LoVo (cell line): ENCODE measurements at places on chromosomes 3 and 15.
A peak's percentile ranks its signal among the peaks of the same experiment; 100 is the strongest.

DNA sequence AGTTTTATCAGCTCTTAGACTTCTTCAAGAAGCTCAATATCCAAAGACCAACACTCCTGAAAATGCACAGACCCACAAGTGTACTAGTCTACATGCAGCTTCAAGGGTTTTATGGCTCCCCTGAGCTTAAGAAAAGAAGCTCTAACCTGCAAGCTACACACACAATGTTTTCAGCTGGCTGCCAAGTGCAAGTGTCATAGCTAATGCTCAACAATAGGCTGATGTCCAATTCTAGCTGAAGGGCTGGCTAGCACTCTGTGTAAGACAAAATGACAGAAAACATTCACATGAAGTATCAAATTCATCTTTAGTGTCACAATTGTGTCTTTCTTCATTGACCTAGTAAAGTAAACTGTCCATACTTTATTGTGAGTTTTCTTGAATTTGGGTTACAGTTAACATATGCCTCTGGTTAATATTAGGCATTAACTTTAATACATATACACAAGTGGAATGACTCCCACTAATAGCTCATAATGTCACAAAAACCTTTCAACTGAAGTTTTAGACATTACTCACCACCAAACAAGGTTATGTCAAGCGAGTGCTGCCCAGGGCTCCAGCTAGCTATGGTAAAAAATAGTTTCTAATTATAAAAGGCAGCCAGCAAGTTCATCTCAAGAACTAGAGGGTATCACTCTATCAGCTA, 15.1 kb downstream of the ABI3BP start:
- DNase-seq: no peak

- DNase-seq: no peak
These were observed 95.0 kb upstream of the ICE2 start for GRCh38 chr15:60573936-60574335.

GRCh38 chr3:172516318-172517214, 6.7 kb downstream of the TNFSF10 start:
- peak; percentile 59 for DNase-seq

- no peak for DNase-seq
These were observed 619.2 kb downstream of the DIPK2A start for GRCh38 chr3:144590854-144591253.

GRCh38 chr3:24804095-24804494, 309.4 kb upstream of the THRB start:
- no peak for DNase-seq

DNA sequence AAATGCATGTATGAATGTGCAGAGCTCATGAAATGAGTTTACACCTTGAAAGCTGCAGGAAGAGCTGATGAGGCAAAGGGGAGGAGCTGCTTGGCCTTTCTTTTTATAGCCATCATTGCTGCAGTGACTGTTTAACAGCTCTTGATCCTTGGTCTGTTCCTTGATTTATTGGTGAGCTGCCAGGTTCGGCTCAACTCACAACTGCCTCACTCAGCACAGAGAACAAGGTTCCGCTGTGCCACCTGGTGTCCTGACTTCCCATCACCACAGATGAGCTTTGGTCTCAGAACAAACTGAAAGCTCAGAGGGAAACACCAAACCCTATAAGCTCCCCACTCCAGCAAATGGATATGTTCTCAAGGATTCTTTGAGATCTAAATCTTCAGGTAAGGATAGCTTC, 626.1 kb downstream of the MAGI1 start:
- DNase-seq: peak; percentile 1

DNA sequence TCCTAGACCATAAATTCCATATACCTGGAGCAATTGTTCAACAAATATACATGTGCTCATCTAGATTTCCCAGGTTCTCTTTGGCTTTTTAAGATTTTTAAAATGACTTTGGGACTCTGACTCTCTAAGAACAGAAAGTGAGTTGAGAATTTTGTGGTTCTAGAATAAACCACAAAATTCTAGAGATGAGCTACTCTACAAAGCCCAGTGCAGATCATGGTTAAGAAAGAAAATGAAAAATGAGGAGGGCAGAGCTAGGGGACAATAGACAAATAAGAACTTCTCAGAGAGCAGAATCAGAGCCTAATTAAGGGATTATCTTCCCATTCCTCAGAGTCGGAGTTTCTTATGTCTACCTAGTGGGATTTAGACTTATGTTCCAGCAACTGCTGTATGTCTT, 694.7 kb downstream of the ZNF385D start:
- no peak for DNase-seq

DNA sequence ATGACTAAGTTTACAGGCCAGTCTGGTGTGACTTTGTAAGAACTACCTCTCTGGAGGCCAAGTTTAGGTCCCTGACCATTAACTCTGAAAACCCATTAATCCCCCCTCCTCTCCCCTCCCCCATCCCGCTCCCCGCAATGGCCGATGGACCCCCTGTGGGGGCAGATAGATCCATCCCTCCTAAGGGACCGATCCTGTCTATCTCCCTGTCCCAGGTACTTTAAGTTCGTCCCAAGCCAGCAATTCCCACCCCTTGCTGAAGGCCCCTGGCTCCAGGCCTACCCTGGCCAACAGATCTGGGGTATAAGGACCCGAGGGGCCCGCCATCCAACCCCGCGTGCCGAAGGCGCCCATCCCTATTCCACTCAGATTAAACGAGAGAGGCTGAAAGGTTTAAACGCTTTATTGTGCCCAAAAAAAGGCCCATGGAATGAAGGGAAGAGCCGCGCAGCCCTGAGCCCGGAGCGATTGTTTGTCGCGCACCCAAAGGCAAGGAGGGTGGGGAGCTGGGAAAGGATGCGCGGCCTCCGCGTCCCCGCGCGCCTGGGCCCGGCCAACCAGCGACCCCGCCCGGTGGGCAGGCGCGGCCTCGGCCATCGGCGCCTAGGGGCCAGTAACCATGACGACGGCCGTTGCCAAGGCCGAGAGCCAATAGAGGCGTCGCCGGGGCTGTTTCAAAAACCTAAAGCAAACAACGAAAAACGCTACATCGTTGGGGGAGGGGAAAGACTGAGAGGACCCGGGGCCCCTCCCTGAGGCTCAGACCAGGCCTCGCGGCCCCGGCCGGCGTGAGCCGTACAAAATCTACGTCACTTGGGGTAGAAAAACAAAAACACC, 35.9 kb downstream of the HMCES start:
- peak; percentile 15 for DNase-seq

- no peak for DNase-seq
These were observed 173.0 kb upstream of the TLE3 start for GRCh38 chr15:70270752-70271111.

DNA sequence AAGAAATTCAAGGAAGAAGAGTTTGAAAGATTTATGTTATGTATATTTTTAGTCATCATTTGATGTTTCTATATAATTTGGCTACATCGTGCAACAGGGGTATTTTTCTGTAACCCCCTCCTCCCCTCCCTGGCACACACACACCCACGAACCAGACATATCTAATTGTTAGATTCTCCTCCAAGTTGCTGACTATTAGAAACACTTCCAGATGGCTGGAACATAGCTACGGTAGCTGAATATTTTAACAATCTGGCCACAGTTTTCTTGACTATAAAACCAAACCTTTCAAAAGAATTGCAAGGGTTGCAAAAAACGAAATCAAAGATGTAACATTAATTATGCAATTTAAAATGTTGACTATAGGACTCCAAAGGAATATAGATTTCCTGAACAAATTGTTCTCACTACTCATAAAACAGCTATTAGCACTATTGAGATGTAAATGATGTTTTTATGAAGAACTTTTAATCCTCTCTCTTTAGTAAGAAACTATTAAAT, 154.4 kb downstream of the CHL1 start:
- DNase-seq: no peak

DNA sequence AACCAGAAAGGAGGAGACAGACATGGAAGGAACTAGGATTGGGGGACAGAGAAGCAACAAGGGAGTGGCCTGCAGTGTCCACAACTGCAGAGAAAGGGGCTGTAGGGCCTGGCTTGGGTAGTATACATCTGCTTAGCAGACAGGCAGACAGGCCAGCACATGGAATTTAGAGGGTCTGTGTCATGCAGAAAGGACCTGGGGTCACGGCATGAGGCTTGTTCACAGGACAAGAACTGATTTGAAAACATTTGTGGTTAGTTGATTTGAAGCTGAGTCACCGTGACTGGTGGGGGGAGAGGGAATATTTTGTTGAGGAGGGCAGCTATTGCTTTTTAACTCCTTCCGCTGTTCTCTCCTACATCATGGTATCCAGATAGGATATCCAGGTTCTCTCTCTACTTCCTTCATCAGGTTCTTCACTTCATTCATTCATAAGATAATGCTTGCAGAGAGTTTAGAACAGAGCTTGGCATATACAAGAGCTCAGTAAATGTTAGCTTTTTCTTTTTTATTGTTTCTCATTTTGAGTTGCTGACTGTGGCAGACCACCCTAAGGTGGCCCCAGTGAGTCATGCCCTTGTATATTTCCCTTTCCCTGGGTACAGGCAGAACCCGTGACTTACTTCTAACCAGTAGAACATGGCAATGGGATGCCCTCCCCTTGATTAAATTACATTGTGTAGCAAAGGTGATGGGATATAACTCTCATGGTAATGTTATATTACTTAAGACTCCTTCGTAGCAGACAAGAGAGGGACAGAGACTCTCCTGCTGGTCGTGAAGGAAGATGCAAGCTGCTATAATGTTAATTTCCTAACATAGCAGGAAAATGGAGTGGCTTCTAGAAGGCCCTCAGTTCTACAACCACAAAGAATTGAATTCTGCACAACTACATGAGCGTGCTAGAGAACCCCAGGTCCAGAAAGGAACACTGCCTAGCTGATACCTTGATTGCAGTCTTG, 95.0 kb upstream of the NMNAT3 start:
- DNase-seq: no peak

DNA sequence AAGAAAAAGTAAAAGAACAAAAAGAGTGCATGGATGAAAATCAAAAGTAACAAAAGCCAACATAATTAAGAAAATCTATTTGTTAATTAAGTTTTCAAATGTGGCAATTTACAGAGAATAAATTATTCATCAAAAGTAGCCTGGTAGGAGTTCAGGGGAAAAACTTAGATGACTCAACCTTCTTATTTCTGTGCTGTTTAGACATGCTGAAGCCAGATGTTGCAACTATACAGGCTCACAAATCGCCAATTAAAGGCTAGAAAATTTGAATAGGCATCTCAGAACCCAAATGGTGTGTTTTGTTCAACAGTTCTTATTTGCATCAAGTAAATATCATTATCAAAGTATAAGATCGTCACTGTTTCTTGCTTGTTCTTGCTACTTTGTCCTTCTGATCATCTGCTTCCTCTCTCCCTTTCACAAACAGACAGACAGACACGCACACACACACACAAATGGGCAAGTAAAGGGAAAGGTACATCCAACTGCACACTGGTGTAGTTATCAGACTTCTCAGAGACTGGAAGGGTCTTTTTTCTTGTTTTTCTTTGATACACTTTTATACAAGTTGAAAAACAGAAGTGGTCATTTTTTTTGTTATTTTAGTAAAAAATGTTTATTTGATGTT, 572.2 kb downstream of the MECOM start:
- no peak for DNase-seq

GRCh38 chr15:35445891-35446290, 100.1 kb downstream of the DPH6 start:
- no peak for DNase-seq

DNA sequence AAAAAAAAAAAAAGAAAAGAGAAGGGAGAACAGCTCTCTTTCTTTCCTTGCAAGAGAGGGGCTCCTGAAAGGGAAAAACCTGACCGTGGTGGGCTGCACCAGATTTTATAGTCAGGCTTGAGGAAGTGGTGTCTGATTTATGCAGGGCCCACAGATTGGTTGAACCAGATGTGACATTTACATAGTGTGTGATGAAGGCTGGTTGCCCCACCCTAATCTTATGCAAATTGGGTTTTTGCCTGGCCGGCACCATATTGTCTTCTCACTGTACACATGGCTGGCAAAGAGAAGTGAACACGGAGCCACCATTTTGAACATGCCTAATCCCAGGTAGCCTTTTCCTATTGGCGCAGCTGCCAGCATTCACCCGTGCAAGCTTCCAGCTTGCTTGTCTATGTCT, 154.4 kb downstream of the OXSM start:
- no peak for DNase-seq

- no peak for DNase-seq
These were observed 1034.4 kb downstream of the NAALADL2 start for GRCh38 chr3:175893566-175893965.

GRCh38 chr15:59437142-59437816, 707 bp upstream of the FAM81A start:
- DNase-seq: no peak

DNA sequence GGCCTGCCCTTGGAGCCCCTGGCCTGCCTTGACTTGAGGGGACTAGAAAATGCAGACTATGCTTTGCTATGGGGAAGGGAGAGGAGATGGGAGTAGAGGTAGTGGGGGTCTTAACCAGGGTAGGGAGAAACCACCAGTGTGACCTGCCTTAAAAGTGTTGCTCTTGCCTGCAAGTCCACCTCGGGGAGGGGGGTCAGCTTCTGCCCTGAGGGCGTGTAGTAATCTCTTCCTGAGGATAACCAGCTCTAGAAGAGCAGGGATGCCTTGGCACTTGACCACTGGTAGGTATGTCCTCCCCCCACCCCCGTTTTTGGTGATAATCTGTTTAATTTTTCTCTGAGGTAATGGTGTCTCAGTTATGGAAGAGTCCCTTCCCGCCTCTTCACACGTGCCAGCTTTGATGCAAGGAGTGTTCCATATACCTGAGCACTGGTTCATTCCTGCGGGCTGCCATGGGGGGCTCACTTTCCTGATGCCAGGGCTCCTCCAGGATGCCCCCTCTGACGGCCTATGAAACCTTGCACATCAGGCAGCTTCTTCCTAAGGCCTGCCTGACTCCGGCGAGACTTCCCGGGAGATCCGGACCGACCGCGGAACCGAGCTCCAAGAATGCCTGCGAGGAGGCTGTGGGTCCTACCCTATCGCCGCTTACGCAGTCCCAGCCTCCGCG, 780 bp upstream of the P4HTM start:
- no peak for DNase-seq

DNA sequence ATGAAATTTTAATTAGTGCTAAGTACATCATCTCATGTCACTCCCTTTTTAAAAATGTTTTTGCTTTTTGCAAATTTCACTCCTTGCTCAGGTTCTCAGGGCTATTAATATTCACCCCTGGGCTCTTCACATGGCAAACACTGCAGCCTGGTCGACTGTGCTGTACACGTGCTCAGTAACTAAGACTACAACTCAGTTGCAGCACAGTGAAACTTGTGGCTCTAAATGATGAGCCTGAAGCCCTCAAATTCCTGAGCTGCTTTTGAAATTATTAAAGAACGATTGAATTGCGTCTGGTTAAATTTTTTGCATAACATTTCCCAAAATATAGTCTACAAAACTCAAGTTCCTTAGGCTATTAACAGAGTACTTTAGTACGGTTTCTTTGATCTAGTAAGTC, 159.3 kb upstream of the C2CD4B start:
- no peak for DNase-seq

- no peak for DNase-seq
These were observed 78.7 kb upstream of the MME start for GRCh38 chr3:155001289-155002010.

DNA sequence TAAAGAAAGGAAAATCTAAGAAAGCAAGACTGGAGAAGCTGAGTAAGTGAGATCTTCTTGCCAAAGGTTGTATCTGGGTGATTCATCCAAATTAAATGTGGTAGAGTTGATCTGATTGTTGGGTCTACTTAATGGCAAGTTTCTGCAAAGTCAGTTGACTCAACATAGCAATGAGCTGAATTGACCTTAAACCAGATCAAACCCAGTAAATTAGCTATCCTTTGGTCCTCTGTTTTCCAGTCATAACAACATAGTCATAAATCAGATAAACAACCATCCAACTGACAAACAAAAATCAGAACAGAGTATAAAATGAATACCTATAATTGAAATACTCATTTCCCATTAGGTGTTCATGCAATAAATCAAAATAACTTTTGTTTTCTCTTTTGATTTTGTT, 142.6 kb upstream of the CFAP20DC start:
- no peak for DNase-seq

GRCh38 chr3:18630295-18630694, 205.2 kb upstream of the SATB1 start:
- DNase-seq: no peak
